GDM1 (cell line): ENCODE measurements at places on chromosomes 3 and 15.

GRCh38 chr3:173892547-173892946, 495.0 kb downstream of the NLGN1 start:
- DNase-seq, result no peak

DNA sequence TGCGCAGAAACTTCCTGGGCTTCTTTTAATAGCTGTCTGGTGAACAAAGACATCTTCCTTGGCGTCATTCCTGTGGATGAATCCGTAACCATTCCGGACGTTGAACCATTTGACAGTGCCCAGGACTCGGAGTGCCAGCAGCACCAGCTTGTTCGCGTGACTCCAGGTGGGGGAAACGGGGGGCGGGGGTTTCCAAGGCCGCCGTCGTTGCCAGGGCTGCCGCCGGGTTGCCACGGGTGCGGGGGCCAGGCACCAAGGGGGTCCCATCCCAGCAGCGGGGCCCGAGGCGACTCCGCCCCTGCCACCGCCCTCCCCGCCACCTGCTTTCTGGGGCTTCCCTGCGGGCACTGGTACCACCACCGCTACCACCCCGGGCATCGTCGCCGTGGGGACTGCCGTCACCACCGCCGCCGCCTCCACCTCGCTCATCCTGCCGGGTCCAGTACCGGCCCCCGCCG, 22.8 kb downstream of the RGMA start:
- DNase-seq, result no peak

GRCh38 chr3:14925729-14926591, 21.4 kb upstream of the NR2C2 start:
- DNase-seq, result no peak

- DNase-seq, result peak; percentile 13
Observed at GRCh38 chr3:143302638-143303171, 183.1 kb downstream of the CHST2 start.

GRCh38 chr15:101455291-101456025, 34.0 kb downstream of the PCSK6 start:
- DNase-seq, result no peak
